Activated naive CD8-positive, alpha-beta T cell treated with anti-CD3 and anti-CD28 coated beads, Interleukin-2, amount 10 ng/mL, durations not matched to agents 7 days and 5 days (primary cell): ENCODE measurements at places on chromosomes 6 and 20.

DNA sequence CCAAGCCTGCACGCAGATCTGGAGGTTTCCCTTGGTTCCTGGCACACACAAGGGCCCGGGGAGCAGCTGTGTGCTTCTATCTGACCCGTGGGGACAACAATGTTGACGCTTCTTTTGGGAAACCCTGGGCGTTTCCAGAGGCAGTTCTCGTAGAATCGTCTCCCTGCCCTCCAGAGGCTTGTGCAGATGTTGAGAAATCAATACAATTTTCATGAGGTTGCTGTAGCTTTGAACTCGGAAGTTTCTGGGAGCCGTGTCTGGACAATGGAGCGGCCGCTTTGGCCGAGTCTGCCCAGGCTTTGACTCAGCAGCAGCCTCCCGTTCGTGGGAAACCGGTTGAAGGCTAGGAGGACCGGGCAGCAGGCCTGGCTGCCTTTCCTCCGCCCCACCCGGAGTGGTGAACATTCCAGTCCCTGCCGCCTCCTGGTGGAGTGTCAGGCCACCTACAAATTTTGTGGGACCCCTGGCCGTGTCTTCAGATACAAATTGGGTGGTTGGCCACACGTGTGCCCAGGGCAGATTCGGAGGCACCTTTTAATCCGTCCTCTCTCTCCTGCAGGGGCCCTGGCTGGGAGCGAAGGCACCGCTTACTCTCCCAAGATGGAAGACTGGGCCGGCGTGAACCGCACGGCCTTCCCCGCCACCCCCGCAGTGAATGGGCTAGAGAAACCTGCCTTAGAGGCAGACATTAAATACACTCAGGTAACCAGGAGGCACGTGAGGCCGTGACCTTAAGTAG lies 2.7 kb downstream of the PAX1 start:
- no peak for DNase-seq

- DNase-seq = no peak
These were observed 34.3 kb upstream of the RNF144B start for GRCh38 chr6:18352842-18353241.

- no peak for DNase-seq
These were observed 87.3 kb downstream of the CEP57L1 start for GRCh38 chr6:109182578-109182977.

DNA sequence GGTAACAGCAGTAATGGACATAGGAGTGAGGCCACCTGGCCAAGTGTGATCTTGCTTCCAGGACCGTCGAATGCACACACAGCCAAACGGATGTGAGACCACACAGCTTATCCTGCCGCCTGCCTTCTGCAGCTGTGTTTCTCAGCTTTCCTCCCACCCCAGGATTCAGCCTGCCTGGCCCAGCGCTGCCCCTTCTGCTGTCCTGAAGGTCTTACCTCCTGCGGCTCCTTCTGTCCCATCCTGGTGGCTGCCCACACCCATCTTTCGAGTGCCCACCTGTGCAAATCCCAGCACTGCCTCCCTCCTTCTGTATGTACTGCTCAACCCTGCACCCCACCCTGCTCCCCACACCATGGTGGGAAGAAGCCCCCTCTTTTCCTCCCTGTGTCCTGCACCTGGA lies 49.4 kb upstream of the DACT2 start:
- no peak for DNase-seq

DNA sequence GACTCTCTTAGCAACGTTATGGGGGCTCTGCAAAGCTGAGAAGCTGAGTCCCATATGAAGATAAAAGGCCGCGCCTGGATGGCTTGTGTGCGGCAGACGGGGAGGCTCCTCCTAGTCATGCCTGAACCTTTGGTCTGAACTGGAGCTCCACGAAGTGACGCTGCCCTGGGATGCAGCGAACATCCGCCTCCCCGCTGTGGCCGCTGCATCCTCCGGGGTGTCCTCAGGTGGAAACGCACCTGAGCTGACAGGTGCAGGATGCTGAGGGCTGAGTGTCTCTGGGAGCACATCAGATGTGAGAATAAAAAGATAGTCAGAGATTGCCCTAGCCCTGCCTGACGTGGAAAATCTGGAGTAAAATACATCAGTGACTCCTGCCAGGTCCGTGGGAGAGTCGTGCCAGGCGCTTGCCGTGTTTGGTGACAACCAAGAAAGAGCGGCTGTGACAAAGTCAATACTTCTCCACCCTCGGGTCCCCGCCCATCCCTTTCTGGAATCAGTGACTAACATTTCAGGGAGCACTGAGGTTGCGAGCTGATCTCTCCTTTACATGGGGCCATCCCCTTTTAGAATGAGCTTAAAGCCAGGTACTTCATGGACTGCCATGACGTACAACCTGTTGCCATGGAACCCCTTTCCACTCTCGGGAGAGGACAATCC lies 162.8 kb upstream of the AFDN start:
- DNase-seq = no peak

DNA sequence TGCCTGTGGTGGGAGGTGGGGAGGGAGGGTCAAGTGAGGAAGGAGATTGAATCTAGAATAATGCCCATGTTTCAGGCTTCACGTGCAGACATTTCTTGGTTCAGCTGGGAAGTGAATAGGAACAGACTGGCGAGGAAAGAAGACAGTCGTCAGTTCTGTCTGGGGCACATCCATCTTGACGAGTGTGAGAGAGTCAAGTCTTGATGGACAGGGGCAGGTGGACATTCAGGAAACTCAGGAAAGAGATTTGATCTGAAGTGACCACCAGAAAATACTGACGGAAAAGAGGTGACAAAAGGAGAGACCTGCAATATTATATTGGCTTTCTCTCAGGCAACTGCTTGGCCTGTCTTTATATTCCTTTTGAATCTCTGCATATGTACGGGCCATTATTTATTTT lies 68.6 kb downstream of the ESR1 start:
- no peak for DNase-seq

DNA sequence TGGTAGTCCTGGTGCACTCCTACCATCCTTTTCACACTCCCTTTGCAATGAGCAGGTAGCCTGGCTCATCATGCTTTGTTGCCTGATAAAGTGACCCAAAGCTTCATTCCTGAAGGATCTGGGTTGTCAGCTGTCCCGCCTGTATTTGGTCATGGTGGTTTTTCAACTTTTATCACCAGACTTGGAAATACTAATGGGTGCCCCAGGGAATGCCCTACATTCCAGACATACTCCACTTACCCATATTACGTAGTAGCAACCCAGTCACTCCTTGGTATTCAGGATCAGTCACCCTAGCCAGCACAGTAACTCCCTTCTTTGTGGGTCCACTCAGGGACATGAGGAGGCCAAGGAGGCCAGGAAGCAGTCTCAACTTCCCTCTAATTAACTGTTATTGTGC lies 199.2 kb downstream of the MAFB start:
- no peak for DNase-seq

GRCh38 chr20:51457533-51457932 lies 85.0 kb downstream of the NFATC2 start:
- DNase-seq = no peak

DNA sequence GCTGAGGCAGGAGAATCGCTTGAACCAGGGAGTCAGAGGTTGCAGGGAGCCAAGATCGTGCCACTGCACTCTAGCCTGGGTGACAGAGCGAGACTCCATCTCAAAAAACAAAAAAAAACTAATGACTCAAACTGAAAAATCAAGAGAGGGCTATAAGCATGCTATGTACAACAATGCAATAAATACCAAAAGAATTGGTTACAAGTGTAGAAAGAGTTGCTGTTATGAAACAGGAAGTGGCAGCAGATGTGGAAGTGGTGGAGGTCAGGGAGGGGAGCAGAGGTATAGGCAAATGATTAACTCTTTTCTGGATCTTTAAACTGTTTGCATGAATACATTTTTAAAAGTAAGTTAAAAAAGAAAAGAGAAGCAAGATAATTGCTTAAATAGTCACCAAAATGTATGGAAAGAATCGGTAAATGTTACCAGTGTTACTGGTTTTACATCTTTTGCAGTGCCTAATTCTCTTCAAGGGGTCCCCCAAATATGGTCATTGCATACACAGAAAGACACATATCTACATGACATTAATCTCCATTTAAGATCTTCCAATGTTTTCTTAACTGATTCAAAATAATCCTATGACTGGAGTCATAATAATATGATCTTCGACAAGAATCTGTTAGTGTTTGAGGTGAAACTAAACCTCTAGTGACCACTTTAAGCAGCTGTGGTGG lies 15.0 kb downstream of the CALHM6 start:
- no peak for DNase-seq

GRCh38 chr20:61976644-61977418 lies 88.8 kb downstream of the TAF4 start:
- no peak for DNase-seq

- DNase-seq = no peak
These were observed 10.5 kb upstream of the TXNDC5 start for GRCh38 chr6:7921046-7921445.

GRCh38 chr6:159979136-159979874 lies 10.4 kb downstream of the IGF2R start:
- peak; percentile 54 for DNase-seq

DNA sequence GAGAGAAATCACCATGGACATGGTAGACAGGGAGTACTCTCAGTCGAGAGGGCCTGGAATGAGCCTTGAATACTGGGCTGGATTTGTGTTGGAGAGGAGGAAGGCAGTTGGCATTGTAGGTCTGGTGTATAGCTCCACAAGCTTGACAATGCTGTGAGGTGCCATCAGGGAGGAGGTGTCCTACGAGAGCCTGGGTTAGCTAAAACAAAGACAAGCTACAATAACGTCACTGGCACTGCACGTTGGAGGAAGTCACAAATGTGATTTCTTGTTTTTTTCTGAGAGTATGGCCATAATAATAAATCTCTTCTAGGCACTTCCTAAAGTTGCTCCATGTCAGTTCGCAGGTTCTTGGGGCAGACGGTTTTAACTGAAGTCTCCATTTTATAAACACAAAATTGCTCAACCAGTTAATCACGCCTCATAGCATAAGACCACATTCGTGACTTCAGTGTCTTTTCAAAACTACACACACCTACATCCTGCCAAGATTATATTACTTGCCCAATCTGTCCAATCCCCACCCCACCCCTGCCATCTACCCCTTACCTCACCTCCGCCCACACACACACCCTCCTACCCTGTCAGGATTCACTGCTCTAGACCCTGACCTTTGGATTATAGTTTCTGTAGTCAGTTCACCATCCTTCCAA lies 4.4 kb upstream of the HLA-DMB start:
- DNase-seq = no peak

DNA sequence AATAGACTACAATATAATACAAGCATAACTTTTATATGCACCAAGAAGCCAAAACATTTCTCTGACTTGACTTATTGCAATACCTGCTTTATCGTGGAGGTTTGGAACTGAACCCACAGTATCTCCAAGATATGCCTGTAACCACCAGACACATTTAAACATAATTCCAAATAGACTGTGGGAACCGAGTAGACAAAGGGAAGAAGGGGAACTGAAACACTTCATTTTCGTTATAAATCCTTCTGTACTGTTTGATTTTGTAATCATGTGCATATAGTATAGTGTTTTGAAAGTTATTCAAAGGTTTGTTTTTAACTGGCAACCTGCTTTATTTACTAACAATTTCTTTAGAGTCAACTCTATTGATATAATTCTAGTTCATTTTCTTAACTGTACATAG lies 154.9 kb upstream of the BEND6 start:
- no peak for DNase-seq

- DNase-seq = no peak
These were observed 18.7 kb upstream of the HECA start for GRCh38 chr6:139115989-139116758.

GRCh38 chr6:1390133-1390945 lies 963 bp downstream of the FOXF2 start:
- peak; percentile 51 for DNase-seq

DNA sequence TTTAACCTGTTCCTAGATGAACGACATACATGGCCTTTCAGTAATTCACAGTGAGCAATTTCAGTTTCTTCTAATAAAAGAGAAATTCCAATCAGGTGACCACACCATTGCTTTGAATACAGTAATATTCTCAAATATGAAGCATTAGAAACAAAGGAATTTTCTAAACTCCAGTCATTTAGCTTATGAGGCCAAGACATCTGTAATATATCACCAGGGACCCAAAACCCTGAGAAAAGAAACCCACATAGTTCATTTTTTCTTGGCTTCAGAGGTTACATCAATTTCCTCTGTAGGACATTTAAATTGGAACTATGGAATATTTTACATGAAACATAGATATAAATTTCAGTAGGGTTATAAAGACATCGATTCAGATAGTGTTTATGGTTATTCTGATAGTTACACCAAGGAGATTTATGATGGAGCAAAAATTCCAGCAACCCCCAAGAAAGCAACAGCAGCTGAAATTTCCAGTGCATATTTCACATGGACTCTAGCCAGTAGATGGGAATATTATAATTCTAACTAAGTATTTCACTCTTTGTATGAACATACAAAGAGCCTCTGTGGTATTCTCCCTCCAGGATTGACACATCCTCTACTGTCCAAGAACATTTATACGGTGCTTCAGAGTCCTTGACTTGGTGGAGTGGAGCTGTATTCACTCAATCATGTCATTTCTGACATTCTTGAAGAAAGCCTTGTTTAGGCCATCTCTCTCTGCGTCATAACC lies 82.9 kb downstream of the ADGRG6 start:
- DNase-seq = no peak

GRCh38 chr20:63089051-63089907 lies 82.5 kb upstream of the BHLHE23 start:
- DNase-seq = peak; percentile 21

GRCh38 chr6:148524976-148525375 lies 182.3 kb downstream of the SASH1 start:
- no peak for DNase-seq

DNA sequence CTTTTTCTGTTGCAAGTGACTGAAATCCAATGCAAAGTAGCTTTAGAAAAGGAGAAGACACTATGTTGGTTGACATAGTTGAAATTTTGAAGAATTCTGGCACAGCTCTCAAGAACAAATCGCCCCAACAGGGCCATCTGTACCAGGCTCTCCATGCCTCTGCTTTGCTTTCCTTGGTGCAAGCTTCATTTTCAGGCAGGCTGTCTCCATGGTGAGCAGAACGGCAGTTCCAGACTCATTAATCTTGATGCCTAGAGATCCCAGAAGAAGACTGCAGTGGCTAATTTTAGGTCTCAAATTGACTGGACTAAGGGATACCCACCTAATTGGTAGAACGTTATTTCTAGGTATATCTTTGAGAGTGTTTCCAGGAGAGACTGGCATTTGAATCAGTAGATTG lies 950.7 kb upstream of the FLRT3 start:
- DNase-seq = no peak

DNA sequence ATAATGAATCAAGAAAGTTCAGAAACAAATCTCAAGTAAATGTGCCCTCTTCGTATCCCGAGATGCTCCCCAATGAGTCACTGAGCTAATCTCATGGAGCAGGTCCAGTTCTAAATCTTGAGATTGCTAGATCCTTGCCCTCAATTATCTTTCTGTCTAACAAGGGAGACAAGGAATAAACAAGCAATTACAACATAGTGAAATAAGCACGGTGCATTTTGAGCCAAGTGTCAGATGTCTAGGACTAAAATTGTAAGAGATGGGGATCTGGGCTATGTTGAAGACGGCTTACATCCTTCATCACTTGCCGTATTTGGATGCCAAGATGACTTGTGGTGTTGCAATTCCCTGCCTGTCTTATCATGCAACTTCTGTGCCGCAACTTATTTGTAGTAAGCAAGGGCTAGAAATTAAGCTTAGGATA lies 56.5 kb upstream of the ADGRF1 start:
- DNase-seq = no peak
